ENCODE measurements at places on chromosomes 4 and X.

GRCh38 chr4:185773419-185773818, 38.6 kb downstream of the SORBS2 start:
- DNase-seq = no peak

DNA sequence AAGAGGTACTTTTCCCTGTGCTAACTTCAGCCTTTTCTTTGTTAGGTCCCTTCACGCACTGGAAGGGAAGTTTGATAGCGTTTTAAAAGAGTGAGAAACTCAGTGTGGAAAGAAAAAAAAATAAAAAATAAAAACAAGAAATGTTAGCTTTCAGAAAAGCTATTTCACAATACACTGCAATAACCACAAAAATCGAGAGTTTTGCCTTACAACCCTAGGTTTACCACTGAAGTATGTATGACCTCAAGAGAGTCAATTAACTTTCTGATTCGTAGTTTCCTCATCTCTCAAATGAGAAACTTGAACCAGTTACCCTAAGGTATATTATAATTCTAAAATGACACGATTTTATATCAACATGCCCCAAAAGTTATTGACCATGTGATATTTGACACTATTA, 93.9 kb upstream of the JADE1 start:
- DNase-seq = peak; percentile 74

DNA sequence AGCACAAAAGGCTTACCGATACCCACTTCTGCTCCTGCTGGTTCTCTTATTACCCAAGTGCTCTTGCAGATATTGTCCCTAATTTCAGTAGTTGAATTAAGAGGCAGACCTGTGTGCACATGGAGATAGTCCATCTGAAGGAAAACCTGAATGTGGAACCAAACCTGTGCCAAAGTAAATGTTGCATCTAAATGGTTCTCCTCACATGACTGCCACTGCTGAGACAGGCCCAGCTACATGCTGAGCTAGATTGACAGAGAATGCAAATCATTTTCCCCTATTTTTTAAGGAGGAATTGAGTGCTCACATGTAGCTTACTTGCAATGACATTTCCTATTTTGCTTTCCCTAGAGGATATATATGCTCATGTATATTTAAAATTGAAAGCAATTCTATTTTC, 609.1 kb upstream of the TECRL start:
- no peak for DNase-seq

DNA sequence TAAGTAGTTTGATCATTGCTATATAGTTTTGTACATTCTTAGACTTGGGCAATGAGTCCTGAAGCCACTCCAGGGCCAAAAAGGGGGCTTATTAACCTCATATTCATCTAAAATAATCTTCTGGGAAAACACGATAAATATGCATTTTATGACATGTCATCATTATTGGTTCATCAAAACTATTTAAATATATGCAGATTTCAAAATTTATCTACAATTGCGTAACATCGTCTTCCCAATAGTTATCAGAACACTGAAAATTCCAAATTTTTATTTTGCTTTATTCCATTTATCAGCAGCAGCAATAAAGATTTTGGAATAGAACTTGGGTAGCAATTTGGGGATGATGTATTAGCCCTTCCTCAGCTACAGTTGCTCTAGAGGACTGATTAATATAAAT, 550.0 kb downstream of the IQCM start:
- DNase-seq = no peak

DNA sequence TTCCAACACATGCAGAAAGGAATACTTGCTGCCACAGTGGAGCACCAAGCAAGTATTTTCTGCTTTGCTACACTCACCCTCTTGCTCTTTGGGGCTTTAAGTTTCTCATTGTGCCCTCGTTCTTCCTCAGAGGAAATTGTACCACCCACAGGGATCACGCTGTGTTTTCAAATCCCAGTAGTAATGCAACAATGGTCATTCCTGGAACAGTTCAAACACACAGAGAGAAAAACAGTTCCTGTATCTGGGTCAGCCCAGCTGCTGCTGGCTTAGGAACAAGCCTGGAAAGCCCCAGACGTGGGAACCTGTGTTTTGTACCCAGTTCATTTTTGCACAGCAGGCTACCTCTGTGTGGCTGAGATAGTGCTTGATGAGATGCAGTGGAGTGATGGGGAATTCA, 907.8 kb downstream of the STPG2 start:
- no peak for DNase-seq

DNA sequence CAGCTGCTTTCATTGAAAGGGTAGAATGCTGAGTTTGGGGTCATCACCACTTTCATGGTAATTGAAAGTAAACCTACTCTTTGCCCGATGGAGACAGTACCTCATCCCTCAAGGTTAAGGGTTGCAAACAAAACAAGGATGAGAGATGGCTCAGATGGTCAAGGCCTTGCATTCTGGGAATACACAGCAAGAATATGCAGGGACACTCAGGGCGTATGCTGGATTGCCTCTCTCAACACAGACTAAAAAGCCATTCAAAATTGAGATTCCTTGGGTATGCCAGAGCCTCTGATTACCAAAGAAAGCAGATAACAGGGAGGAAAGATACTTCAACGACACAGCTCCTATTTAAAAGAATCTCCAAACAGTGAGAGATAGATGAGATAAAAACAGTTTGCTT, 310.4 kb downstream of the ARAP2 start:
- DNase-seq = no peak

- peak; percentile 68 for DNase-seq
These were observed 1.3 kb downstream of the LDB2 start for GRCh38 chr4:16896881-16897750.

DNA sequence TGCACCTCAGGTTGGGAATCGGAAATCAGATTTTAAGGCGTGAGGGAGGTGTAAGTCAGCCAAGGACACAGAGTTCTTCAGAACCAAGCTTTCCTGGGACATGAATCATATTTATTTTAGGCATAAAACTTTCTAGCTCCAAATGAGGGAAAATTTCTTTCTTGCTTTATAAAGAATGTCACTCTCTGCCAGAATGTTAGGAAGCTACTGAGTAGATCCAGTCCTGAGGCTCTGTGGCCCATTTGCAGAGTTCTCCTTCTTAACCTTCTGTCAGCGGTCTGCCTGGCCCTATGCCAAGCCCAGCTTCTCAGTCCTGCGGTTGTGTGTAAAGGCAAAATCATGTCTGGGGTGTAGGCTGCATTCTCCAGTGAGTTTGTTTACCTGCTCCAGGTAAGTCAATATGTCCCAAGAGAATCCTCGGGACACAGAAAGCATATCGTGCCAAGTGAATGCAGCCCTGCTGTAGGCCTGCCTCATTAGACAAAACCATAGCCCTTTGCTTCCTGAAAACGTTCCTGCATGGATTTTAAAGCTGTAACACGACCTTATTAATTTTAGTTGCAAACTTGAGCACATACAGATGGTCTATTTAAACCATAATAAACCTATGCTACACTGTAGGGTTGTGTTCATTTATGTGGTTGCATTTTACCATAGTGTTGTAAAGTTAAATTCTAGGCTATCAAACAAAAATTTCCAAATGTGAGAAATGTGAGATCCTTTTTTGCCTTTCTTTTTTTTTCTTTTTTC, 29.2 kb upstream of the CCNI start:
- peak; percentile 32 for DNase-seq

DNA sequence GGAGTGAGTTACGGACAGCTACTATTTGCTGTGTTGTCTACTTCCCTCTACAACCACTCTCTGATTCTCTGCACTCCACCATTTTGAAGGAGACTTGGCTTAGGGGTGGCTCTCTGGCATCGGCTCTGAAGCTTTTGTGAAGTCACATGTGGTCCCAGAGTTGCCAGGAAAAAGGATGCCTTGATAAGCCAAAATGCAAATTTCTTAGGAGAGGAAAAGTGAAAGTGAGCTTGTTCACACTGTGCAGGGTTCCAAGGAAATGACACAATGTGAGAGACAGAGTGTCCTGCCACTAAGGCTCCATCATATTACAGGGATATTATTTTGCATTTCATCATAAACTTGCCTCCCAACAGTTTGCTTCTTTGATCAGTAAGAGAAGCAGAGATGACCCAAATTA, 7.2 kb downstream of the PHOX2B start:
- no peak for DNase-seq

DNA sequence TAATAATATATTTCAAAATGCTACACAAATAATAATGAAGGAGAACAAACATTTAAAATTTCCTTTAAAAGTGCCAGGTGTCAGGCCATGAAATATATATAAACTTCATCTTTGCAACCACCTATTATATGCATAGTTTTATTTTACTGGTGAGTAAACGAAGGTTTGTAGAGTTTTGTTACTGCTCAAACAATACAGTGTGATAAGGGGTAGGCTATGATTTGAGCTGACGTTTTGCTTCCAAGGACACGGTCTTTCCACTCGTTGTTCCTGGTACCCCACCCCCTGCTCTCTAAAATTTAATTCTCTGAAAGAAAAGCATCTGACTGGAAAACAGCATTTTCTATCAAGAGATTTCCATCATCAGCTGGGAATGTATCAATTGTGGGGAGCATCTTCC, 27.2 kb upstream of the GPRIN3 start:
- DNase-seq = no peak

DNA sequence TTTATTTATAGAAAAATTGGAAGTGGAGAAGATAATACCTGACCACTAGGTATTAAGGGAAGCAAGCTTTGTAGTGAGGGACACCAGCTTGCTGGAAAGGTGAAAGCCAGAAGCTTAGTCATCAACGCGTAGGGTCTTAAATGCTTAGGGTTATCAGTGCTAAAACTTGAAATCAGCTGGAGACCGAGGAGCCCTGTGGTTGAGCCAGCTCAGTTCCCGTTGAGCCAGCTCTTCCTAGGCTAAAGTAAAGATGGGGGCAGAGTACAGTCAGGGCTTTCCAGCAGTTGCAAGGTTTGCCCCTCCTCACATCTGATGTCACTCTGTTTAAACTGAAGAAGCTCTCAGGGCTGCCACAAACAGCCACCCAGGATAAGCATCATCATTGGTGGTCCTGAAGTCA, 240.7 kb downstream of the DCLK2 start:
- DNase-seq = no peak

GRCh38 chr4:87239821-87240220, 19.4 kb upstream of the KLHL8 start:
- DNase-seq = peak; percentile 32

- no peak for DNase-seq
These were observed 87.4 kb upstream of the GK2 start for GRCh38 chr4:79495447-79495846.

DNA sequence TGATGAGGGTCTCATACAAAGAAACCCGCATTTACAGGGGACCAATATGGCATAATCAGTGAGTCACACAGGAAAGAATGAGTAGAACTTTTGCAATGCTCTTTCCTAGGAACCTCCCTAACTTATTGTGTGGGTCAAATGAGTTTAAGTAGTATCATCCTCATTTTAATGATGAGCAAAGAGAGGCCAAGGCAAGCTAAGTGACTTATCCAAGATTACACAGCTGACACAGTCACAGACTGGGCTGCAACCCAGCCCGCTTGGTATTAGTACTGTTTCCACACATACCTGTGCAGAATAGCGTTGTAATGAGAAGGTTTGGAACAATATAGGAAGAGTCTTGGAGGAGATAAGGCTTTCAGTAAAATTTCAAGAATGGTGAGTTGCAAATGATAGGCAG, 91.0 kb upstream of the PPP1R2C start:
- no peak for DNase-seq

DNA sequence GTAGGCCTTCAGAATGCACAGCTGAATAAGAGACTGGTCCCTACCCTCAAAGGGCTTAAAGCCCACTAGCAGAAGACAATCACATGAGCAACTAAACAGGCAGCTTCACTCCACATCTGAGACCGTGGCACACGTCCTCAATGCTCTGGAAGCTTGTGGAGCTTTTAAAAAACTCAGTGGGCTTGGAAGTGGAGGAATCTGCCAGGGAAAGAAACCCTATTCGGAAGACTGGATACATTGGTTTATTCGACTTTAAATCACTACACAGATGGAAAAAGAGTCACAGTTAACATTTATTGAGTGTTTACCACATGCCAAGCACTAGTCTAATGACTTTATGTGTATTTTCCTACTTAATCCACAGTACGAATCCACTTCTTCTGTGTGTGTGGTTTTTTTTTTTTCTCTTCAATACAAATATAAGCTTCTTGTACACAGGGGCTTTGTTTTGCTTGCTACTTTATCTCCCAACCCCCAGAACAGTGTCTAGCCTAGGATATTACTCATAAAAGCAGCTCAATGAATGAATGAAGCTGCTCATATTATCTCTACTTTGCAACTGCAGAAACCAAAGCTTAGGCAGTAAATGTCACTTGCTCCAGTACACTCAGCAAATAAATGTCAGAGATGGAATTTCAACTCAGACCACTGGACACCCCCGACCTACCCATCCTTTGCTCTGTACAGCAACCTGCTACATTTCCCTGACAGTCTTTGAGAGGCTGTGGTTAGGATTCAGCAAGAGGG, 137.7 kb downstream of the LDB2 start:
- no peak for DNase-seq

DNA sequence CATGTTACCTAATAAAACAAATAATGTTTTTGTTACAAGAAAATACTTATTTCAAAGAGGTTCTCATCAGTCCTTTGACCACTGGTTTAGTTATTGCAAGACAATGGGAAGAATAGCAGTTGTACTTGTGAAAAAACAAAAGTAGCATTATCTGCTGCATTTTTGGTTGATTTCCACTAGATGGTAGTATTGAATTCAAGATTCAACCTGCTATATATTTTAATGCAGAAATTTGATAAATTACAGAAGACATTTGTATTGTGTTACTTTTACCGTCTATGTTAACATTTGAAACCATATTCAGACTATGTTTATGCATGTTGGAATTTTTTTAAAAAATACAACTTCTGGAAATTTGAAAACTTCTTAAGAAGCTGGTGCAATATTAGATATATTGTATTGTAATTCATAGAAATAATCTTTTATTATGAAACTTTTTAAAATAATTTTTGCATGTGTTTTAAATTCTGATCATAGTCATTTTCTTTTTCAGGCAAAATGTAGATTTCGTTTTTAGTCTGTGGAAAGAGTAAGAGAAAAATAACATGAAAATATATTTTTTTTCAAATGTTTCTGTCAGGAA, 56.4 kb downstream of the SPCS3 start:
- peak; percentile 25 for DNase-seq

All from fibroblast of skin of right quadriceps (primary cell).